ENCODE measurements at places on chromosomes 11 and 22. TPM values are rescaled to one million over a fixed set of nuclear protein-coding genes. Genes with fewer than 3 reads are reported as not detected.

OR4C6 gene
- not detected for total RNA-seq

MIF gene
- total RNA-seq: 1,313 TPM

SLC22A8 gene
- not detected for total RNA-seq

RAB36 gene
- total RNA-seq: not detected

ACTN3 gene
- total RNA-seq: 0.07 TPM

OR4D10 gene
- not detected for total RNA-seq

CDK2AP2 gene
- total RNA-seq: 119 TPM

PELI3 gene
- 14.6 TPM for total RNA-seq

KLHL35 gene
- total RNA-seq: 1.6 TPM

UPK3A gene
- not detected for total RNA-seq

TXN2 gene
- 95.1 TPM for total RNA-seq

TPBGL gene
- 0.25 TPM for total RNA-seq

GP1BB gene
- not detected for total RNA-seq

NOX4 gene
- not detected for total RNA-seq
